Activated CD4-positive, alpha-beta T cell treated with anti-CD3 and anti-CD28 coated beads for 1 hour (primary cell): ENCODE measurements at places on chromosomes 6 and 20.

DNA sequence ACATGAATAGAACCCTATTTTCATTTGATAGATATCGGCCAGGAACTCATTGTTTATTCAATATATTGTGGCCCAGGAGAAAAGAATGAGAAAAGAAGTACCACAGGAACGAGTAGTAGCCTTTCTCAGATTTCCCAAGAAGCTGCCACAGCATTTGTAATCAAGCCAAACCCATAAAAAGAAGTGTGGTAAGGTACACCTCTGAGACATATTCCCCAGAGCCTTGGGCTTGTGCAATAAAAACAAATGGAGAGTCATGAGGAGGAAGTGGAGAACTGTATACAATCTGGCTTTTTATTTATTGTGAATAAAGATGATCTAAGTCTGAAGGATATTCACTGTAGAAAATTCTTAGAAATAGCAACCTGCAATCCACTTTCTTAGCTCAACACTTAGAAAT lies 36.7 kb downstream of the KIF6 start:
- DNase-seq = no peak

DNA sequence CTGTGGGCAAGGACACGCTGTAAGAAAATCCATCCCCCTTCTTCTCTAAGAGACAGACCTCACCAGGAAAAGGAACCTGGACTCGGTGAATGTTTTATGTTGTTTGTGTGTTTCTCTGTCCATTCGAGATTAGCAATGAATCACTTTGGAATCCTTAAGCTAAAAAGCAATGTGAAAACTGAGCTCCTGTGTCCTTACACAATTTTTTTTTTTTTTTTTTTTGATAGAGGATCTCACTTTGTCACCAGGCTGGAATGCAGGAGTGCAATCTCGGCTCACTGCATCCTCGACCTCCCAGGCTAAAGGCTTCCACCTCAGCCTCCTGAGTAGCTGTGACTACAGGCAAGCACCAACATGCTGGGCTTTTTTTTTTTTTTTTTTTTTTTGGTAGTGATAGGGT lies 32.1 kb downstream of the BFSP1 start:
- DNase-seq = no peak

- DNase-seq = no peak
These were observed at the start of gene ACSS2 for GRCh38 chr20:34876406-34877282. ACSS2 (plus strand) TSS chr20:34876612; CDS start chr20:34876646, 34 bp downstream.

- DNase-seq = no peak
These were observed 18.2 kb downstream of the MAS1 start for GRCh38 chr6:159908979-159909378.

- DNase-seq = no peak
These were observed 730.4 kb downstream of the C6orf118 start for GRCh38 chr6:164579035-164579434.

- no peak for DNase-seq
These were observed 20.0 kb upstream of the GFOD1 start for GRCh38 chr6:13507306-13507860.

- no peak for DNase-seq
These were observed 7.0 kb downstream of the ELMO2 start for GRCh38 chr20:46399401-46399800.

DNA sequence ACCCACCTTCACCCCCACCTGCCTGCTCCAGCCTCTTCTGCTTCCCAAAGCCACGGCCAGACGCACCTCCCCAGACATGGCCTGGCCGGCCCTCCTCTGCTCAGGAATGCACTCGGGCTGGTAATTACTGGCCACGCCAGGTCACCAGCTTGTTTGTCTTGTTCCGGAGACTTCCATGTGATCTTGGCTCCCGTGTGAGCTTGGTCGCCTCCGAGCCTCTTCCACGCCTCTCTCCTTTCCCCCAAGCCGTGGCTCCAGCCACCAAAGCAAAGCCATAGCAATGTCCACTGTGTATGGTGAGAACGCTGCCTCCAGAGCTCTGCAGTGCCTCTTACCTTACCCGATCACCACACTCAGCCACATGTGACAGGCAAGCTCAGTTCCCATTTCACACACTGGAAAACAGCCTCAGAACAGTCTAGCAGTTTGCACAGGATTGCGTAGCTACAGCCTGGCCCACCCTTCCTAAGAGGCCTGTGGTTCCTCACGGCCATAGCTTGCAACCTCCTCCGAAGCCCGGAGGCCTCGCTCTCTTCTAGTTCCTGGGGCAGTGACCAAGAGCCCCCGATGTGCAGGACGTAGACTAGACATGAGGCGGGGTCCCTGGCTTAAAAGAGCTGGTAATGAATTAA lies 48.1 kb upstream of the AFDN start:
- no peak for DNase-seq

DNA sequence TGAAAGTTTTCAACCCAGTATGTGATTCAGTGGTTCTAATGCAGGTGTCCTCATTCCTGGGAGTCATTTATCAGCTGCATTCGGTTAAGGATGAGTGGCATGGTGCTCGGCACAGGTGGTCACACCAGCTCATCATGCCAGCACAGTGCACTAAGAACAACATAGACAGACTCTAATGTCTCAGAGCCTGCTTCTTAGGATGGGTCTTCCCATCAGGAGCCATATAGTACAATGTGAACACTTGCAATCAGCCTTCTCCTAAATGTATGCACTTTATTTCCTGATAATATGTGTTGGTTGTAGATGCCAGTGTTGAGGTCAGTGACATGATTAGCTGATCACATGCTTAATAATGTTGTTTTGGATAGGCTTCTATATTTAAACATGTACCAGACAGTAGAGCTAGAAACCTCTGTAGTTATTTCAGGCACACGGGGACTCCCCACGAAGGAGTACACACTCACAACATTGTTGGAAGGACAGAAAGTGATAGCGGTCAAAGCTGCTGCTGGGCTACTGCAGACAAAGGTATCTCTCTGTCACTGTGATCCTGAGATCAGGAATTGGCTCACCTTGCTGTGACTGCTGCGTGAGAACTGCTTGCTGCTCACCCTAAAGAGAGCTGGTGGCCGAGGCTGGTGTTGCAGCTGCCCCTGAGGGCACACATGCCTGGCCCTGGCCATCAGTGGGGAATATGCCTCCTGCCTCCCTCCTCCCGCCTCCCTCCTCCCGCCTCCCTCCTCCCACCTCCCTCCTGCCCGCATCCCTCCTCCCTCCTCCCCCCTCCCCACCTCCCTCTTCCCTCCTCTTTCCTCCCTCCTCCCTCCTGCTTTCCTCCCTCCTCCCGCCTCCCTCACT lies 195.4 kb downstream of the SMOC2 start:
- no peak for DNase-seq

DNA sequence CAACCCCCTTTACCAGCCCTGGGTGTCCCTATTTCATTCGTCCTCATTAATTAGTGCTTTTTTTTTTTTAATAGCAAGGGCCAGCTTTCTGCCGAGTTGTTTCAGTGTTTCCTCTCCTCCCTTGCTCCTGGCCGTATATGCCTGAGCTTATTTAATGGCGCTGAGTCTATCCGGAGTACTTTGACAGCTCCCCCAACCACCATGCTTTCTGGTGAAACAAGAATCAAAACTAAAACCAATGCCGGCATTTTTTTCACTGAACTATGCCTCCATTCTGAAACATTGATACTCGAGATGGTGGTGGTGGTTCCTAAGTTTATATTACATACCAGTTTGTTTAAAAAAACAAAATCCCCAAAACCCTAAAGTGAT lies 1.2 kb downstream of the DCBLD1 start:
- DNase-seq = no peak

- no peak for DNase-seq
These were observed 396 bp downstream of the RNASET2 start for GRCh38 chr6:166955865-166956443.

- DNase-seq = no peak
These were observed 3.8 kb downstream of the PDRG1 start for GRCh38 chr20:31948008-31948407.

GRCh38 chr6:139490482-139490881 lies 116.0 kb upstream of the CITED2 start:
- DNase-seq = no peak

- DNase-seq = no peak
These were observed 67.2 kb upstream of the DEFB112 start for GRCh38 chr6:50116797-50117542.

GRCh38 chr6:7137335-7138045 lies 29.7 kb downstream of the RREB1 start:
- DNase-seq = peak; percentile 41
